ENCODE measurements at places on chromosomes 6 and 20.
A peak's percentile ranks its signal among the peaks of the same experiment; 100 is the strongest.

- peak; percentile 67 for DNase-seq
Observed at GRCh38 chr20:53622247-53623133, 28.9 kb upstream of the ZNF217 start.

- DNase-seq: no peak
Observed at GRCh38 chr6:803191-803977, 110.4 kb upstream of the EXOC2 start.

DNA sequence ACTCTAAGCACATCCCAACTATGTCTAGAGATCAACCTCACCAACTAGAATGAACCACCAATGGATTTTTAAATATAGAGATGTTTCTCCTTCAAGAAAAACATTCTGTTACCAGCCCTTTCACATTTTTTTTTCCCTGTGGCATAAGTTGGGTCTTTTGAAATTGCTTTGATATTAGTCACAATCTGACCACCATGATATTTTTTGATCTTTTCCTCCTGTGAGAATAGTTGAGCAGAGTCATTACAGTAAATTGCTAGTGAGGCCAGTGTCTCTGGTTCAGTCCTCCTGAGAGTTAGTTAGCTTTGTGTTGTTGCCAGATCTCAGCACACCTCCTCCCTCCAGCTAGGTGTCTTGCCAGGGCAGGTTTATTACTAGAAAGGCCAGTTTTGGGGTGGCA is 79.7 kb upstream of the MYLIP start:
- DNase-seq: no peak

DNA sequence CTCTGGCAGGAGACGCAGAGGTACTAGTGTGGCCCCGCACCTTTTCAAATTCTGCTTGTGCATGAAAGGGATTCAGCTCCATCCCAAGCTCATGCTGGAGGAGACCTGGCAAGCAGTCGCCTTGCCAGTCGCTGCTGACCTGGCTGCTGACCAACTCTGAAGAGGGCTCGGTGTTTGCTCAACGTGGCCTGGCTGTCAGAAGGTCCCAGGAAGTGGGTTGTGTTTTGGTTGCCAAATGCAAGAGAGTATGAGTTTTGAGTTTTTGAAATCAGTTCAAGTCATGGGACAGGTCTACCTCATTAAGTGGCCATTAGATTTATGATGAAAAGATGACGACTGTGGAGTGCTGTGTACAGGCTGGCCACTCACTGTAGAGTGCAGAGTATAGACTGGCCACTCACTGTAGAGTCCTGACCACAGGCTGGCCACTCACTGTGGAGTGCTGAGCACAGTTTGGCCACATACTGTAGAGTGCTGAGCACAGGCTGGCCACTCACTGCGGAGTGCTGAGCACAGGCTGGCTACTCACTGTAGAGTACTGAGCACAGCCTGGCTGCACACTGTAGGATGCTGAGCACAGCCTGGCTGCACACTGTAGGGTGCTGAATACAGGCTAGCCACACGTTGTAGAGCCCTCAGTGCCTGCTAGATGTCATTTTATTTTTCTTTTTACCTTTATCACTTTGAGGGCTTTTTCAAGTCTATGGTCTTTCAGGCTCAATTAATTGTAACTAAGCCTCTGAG is 193.9 kb downstream of the ZNF217 start:
- no peak for DNase-seq

DNA sequence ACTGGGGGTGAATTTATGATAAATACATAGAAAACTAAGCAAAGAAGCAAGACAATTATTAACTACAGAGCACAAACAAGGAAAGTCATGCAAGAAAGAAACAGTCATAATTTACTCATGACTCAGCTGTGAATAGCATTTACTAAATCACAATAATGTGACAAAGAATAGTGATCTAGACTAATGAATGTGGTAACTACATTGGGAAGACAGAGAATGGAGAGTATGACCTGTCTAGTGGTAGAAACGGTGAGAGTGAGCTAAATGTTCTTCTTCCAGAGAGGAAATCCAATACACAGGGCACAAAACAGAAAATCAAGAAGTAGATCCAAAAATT is 153.5 kb upstream of the DST start:
- DNase-seq: no peak

- DNase-seq: no peak
Observed at GRCh38 chr6:36139431-36139830, 9.1 kb downstream of the MAPK13 start.

DNA sequence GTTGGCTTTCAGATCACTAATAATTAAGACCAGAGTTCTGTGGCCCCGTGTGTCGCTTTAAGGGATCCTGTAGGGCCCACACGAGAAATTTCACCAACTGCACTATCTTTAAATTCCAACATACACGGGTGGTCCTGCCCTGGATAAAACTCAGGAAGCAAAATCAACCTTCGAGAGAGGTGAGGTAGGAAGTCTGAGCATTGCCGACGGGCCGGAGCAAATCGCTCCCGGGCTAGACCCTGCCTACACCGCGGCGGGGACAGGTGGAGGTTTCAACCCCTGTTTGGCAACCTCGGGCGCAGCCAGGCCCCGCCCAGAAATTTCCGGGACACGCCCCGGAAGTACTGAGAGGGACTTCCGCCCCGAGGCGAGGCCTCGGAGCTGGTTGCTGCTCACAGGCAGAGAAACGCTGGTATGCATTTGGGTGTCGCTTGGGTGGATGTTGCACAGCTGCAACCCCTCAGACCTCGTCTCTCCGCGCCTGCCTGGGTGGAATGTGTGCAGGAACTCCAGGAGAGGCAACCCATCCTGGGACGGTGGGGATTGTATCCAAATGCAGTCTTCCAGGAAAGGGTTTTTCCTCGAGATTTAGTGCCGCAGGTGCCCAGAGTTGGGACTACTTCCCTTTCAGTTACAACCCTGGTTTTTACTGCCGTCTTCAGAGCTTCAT is 19.9 kb downstream of the ZKSCAN8 start:
- DNase-seq: peak; percentile 91

GRCh38 chr20:31829731-31830130 is 10.6 kb downstream of the MYLK2 start:
- DNase-seq: no peak

GRCh38 chr6:159487636-159488035 is 205.4 kb downstream of the SOD2 start:
- DNase-seq: no peak

DNA sequence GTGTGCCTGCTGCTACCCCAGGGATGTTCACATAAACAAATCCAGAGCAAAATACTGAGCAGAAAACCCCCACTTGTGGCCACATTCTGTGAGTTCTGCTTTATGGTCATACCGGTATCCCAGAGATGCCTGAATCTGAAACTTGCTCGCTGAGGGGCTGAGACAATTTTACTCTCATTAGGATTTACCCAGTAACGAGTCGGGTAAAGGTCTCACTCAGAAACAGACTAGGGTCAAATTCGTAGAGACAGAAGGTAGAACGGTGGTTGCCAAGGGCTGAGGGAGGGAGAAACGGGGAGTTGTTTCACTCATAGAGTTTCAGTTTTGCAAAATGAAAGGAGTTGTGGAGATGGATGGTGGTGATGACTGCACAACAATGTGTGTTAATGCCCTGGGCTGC is 45.4 kb upstream of the NKX2-2 start:
- peak; percentile 75 for DNase-seq

- no peak for DNase-seq
Observed at GRCh38 chr20:7996898-7997297, 22.7 kb downstream of the TMX4 start.

- DNase-seq: peak; percentile 80
Observed at GRCh38 chr6:137722749-137723272, 144.2 kb upstream of the TNFAIP3 start.

DNA sequence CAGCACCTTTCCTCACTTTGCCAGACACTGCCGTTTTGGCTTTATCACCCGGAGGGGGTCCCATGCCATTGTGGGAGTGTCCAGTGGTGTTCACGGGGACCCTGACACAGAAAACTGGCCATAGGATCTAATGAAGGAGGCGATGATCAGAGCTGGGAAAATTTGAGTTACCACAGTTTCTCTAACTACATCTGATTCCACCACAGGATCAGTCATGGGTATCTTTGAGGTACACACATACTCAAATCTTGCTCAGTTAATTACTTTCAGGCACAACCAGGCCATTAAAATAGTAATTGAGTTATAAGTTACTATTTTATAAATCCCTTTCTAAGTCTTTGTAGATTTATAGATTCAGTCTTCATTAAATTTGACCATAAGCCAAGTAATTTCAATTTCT is 215.1 kb downstream of the PRL start:
- no peak for DNase-seq

DNA sequence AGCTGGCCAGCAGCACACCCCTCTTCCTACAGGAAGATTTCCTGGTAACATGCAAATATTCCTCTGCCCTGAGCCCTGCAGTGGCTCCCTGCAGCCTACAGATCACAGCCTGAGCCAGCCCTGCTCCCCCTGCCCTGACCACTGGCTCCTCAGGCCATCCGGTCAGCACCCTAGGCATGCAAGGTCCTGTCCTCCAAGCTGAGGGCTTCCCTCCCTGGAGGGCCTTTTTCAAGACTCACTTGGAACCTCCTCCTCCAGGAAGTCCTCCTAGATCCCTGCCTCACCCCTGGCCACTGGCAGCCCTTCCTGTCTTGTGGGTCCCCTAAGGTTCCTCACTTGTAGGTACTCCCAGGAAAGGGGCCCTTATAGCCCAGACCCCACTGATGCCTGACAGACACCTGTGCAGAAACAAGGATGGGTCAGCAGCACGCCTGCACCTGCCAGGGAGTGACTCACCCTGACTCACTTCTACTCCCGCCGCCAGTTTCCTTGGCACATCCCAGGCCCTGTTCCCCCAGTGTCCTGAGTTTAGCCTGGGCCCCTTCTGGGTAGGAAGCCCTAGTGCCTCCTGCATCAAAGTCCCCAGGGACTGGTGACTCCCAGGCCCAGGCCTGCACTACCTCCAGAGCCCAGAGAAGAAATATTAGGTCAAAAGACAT is 3.2 kb downstream of the SLC4A11 start:
- no peak for DNase-seq

- no peak for DNase-seq
Observed at GRCh38 chr6:70846207-70846835, 110.5 kb downstream of the B3GAT2 start.

DNA sequence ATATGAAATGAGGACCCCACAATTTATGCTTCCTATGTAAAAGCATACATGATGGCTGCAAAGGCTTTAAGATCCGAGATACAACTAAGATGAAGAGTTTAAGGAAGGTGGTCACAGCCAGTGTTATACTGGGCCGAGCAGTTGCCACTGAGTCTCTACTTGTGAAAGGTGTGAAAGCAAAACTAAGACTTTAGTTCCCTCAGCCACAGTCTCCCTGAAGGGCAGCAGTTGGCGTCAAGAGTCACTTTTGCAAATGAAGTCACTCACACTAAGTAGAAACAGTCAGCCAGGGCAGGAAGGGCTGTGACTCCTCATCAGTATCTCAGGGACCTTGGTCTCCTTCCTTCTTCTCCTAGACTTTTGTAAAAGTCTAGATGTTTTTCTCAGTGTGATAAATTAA is 191.6 kb upstream of the MCHR2 start:
- no peak for DNase-seq

GRCh38 chr6:35300848-35301247 is 3.2 kb downstream of the DEF6 start:
- peak; percentile 69 for DNase-seq

GRCh38 chr20:48012401-48012974 is 227.2 kb upstream of the SULF2 start:
- no peak for DNase-seq

DNA sequence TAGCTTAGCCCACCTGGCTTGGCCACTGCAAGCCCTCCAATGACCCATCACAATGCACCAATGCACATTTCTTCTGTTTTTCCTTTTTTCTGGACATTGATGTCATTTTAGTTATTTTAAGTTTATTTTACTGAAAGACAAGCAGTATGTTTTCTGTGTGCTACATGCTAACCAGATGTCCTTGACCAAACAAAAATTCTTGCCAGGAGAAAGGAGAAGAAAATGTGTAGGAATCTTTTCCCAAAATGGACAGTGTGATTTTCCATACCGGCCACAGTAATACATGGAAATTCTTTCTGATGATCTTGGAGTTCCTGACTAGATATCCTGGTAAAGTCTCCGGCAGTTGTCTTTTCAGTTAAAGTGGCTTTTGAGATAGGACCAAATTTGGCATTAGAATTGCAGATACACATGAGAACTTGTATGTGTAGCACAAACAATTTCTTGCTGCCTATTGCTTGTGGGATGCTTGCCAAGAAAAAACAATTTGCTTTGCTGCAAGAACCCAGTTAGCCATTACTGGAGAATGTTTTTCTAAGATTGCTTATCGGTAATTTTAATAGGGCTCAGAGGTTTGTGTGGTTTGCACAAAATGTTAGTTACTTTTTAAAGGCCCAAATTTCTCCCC is 696.5 kb upstream of the CITED2 start:
- no peak for DNase-seq

DNA sequence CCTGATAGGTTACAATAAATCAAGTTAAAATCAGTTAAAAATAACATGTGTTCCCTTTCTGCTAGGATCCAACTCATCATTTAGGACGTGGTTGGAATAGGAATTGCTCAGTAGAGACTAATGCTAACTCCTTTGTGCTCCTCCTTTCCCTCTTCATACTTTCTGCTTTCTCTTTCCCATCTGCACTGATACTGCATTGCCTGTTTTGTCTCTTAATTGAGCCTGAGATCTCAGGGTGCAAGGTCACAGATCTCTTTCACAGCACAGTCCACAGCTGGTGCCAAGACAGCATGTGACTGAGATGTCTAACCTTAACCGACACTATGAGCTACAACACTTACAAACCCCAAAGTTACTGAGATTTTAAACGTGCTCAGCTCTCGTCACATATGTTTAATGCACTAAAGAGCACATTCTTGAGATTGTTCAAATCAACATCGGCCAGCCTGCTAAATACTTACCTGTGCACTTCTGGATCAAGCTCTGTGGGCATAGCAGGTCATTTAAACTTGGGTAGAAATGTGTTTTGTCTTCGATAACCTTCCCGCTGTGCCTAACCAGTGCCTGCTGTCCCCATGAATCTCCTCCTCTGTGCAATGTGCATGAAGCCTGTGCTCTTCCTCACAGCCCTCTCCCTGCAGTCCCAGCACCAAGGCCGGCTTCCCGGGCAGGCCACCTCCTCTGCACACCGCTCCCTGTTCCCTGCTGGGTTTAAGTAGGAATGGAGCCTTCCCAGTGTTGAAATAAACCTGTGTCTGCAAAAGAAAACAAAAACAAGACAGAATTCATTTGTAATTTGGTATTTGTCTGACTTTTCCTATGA is 39.6 kb upstream of the AFDN start:
- DNase-seq: no peak

GRCh38 chr6:125255201-125255600 is 46.6 kb downstream of the HDDC2 start:
- DNase-seq: no peak

DNA sequence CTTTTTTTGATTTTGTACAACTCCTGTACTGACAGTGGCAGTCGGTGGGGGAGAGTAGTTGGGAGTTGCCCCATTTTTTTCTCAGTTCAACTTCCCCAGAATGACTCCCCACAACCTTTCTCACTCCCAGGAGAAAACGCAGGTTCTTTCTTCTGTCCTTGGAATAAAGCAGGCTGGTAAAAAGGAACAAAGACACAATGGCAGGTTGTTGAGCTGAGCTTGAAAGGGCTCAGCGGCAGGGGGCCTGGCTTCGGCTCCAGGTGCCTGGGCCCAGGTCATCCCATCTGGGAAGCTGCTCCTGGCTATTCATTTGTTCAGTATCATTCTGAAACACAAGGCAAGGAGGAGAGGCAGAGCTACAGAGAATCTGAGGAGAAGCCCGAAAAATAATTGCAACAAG is 46.2 kb downstream of the PROKR2 start:
- no peak for DNase-seq

- no peak for DNase-seq
Observed at GRCh38 chr20:45701873-45702272, at the start of gene WFDC13. WFDC13 (plus strand) TSS chr20:45702038; CDS start chr20:45702124, 86 bp downstream.

Measured in activated CD4-positive, alpha-beta T cell treated with anti-CD3 and anti-CD28 coated beads, Interleukin-2, amount 10 ng/mL, durations not matched to agents 24 days and 14 days (primary cell).